ENCODE measurements at places on chromosomes 12 and 14.
A peak's percentile ranks its signal among the peaks of the same experiment; 100 is the strongest.

GRCh38 chr14:50082308-50082742 lies 34.0 kb downstream of the VCPKMT start:
- no peak for DNase-seq

- DNase-seq: no peak
These were observed 34.9 kb upstream of the JDP2 start for GRCh38 chr14:75392686-75393641.

DNA sequence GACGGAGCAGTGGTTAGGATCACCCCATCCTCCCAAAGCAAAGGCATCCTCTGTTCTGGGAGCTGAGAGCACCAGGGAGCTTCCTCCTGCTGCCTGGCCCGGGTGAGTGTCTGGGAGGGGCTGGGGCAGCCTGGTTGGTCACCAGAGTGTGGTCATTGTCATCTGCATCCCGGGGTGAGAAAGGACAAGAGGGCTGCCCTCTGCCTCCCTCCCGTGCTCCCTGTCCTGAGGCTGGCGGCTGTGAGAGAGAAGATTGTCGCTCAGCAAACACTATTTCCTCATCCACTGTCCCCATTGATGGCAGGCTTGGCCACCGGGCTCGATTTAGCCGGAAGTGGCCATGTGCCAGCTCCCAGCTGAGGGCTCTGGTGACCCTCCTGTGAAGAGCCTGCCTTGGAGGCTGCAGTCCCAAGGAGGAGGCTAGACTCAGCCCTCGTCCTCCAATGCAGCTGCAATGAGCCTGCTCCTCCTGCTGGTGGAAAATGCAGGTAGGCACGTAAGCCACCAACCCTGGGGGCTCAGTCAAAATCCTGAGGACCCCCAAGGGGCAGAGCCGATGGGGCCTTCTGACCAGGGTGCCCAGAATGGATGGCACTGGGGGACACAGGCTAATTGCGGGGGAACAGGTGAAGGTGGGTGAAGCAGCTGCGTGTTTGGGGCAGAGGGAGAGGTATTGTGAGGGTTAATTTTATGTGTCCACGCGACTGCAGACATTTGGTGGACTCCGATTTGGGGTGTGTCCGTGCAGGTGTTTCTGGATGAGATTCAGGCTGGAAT lies 155.7 kb downstream of the KIF26A start:
- DNase-seq: no peak

DNA sequence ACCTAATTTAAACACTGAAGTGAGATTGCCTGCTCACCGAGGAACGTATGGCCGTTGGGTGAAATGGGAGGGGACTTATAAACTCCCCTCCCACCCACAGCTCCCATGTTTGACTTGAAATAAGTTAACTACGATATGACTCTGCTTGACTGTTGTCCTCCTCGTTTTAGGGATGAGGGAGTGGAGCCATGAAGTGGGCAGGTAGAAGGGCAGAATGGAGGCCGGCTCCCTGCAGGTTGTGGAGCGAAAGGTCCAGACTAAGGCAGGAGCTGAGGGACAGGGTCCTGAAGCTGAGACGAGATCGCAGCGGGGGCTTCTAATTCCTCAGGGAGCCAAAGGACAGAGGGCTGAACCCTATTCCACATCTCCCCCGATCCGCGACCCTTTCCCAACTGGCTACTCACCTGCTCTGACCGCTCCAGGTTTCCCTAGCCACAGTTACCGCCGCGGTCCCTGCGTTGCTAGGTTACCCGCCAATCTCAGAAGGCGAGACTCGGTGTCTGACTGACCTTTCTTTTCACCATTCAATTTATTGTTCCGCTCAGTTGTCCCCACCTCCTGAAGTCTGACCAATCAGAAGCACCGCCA lies 577 bp upstream of the TPCN1 start:
- no peak for DNase-seq

DNA sequence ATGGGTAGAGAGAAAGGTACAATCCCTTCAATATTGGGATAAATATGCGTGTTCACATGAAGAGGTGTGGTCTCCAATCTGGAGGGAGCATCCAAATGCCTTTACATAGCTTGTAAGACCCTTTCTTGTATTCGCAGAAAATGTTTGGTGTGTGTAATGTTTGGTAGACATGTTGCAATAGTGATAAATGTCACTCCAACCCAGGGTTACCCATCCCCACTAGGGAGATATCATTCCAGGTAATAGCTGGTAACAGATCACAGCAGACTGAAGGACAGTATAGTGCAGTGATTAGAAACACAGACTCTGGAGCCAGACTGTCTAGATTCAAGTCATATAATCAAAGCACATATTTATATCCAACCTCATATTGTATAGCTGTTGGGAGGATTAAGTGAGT lies 733.6 kb upstream of the TBX3 start:
- no peak for DNase-seq

DNA sequence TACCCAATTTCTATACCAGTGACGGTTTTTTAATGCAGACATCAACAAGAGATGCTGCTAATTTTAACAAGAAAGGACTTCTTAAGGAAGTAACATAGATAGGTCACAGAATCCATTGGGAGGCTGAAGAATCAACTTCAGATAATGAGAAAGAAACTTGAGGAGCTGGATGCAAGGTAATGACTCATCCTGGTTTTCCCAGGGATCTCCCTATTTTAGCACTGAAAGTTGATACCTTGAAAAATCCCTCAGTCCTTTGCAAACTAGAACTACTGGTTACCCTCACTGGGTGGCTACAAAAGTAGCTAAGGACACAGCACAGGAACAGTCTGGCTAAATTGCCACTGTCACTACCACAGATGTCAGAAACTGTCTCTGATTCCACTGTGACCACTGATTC lies 561.9 kb downstream of the FLRT2 start:
- no peak for DNase-seq

DNA sequence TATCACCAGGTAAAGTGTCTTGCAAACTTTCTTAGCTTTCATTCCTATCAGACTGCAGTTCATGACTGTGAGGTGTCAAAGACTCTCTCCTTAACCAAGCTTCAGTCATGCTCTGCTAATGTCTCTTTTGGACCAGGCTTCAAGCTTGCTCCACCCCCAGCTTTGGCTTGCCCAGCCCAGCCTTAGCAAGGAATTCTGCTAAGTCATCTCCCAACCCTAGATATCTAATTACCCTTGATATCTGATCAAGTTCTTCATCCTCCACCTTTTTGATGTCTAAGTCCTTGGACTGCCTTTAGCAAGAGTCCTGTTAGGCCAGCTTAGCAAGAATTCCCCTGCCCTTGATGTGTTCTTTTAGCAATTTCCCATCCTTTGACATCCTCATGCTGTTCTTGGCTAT lies 108.9 kb upstream of the FGD4 start:
- no peak for DNase-seq

DNA sequence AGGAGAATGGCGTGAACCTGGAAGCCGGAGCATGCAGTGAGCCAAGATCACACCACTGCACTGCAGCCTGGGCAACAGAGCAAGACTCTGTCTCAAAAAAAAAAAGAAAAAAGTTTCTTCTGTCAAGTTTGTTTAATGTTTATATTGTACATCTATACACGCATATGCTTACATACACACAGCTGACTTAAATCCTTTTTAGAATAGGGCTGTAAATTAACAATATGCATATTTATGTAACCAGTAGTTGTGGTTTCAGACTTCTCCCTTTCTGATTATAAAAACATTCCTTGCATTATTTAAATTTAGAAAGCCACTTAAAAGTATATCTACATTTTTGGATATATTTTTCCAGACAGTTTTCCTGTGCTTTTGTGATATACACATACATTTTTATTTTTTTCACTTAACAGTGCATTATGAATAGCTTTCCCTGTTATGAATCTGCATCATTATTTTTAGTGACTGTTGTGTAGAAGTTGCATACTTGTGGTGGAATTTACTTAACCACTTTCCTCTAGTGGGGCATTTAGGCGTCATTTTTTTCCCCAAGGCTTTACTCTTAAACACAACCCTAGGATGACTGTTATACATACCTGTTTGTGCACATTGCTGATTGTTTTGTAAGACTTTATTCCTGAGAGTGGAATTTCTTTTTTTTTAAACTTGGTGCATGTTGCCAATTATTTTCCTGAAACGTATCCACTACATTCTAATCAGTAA lies 29.4 kb downstream of the POLR3B start:
- DNase-seq: no peak

GRCh38 chr12:91271185-91271584 lies 88.6 kb upstream of the DCN start:
- DNase-seq: no peak

GRCh38 chr12:121288986-121289385 lies 7.5 kb downstream of the CAMKK2 start:
- no peak for DNase-seq

GRCh38 chr12:57151741-57152630 lies 4.6 kb upstream of the LRP1-AS start:
- DNase-seq: no peak

GRCh38 chr14:100523843-100524169 lies 63.4 kb downstream of the BEGAIN start:
- no peak for DNase-seq

DNA sequence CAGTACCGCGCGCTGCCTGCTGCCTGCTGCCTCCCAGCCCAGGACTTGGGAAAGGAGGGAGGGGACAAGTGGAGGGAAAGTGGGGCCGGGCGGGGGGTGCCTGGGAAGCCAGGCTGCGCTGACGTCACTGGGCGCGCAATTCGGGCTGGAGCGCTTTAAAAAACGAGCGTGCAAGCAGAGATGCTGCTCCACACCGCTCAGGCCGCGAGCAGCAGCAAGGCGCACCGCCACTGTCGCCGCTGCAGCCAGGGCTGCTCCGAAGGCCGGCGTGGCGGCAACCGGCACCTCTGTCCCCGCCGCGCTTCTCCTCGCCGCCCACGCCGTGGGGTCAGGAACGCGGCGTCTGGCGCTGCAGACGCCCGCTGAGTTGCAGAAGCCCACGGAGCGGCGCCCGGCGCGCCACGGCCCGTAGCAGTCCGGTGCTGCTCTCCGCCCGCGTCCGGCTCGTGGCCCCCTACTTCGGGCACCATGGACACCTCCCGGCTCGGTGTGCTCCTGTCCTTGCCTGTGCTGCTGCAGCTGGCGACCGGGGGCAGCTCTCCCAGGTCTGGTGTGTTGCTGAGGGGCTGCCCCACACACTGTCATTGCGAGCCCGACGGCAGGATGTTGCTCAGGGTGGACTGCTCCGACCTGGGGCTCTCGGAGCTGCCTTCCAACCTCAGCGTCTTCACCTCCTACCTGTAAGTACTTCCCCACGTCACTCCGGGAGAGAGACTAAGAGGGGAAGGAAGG lies at the start of gene LGR5:
Gene LGR5, plus strand, starts transcription at position 186 of the 732 bp plus-strand sequence. Its CDS starts 283 bp downstream, at position 469.
- no peak for DNase-seq

DNA sequence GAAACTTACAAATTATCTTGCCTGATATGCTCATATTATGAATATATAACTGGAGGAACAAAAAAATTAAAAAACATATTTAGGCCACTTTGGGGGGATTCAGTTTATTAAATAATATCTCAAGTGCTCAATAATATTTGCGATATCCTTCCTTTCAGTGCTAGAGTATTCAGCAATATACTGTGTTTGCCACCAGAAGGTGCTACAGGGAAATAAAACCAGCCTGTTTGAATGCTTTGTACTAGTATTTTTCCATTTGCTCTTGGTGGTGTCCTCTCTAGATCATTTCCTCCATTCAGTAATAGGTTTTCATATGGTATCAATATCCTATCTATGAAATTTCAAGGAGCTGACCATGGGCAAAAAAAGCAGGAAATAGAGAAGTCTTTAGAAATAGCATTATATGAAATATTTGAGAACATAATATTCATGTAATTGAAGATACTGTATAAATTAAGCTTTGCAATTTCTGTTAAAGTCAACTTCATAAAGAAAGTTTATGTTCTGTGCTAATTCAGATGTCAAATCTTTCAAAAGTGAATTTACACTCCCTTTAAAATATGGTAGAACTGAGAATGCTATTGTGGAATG lies 106.2 kb upstream of the NAV3 start:
- peak; percentile 65 for DNase-seq

DNA sequence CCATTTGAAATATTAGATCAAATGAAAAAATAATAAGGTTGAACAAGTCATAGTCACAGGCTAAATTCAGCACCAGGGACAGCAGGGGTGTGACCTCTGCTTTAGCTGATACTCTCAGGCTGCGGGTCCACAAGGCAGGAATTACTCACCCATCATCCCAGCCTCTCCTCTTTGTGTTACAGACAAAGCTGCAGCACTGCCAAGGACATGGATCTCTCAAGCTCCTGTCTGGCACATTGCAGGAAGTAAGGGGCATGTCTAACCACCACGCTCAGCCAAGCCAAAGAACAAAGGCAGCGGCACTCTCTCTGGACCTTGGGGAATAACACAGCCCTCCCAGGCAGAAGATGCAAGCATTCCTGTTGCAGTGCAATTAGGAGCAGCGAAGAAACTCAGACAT lies 783.8 kb downstream of the VRK1 start:
- no peak for DNase-seq

GRCh38 chr14:91111443-91111842 lies 2.4 kb upstream of the DGLUCY start:
- no peak for DNase-seq

DNA sequence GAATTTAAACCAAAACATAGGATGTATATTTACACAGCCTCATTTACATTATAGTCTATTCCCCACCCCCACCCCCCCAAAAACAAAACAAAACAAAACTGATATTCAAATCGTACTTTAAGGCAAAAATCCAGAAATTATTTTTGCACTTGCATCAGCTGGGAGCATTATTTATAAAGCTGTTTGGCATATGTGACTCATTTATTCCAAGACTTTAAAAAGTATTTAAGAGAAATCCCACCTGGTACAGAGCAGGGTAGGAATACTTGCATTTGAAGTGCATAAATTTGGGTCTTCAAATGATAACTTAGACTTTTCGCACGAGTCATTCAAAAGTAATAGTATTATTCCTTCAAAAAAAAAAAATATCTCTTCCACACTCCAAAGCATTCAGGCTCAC lies 1.1 kb downstream of the KLHL28 start:
- no peak for DNase-seq

DNA sequence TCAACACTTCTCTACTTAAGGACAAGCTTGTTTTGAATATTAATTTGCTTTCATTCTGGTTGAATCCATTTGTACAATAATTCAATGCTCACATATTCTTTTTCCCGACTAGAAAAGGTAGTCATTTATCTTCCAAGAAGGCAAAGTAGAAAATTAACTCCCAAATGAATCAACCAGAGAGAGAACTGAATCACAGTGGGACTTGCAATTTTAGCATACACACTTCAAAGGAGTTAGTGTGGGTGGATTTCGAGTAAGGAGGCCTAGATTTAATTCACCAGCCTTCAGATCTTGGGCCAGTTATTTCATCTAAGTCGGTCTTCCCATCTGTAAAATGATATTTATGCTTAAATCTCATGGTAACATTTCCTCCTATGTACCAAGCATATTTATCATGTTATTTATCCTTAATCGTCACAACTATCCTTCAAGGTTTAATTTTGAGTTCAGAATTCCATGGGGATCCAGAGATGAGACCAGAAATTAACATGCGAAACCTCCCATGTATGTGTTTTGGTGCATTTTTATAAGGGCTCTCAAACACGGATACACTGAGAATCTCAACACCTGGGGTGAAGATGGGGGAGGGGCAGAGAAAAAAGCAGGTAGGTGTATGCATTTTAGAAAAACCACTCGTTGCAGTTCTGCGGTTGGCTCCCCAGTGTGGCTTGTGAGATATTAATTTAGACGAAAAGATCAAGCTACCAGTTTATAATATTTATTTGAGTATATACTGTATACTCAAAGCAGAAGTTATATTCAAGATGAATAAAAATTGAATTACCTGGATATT lies 38.9 kb upstream of the IL22 start:
- no peak for DNase-seq

GRCh38 chr12:120230326-120230973 lies 29.5 kb upstream of the RPLP0 start:
- DNase-seq: peak; percentile 71

Measured in HAP-1 (cell line).